ENCODE measurements at places on chromosomes 7 and 10.

GRCh38 chr10:42755028-42755451 lies 27.6 kb upstream of the BMS1 start:
- DNase-seq = no peak

- no peak for DNase-seq
Measured at GRCh38 chr10:107059872-107060271, 104.6 kb downstream of the SORCS1 start.

- DNase-seq = peak; percentile 68
Measured at GRCh38 chr10:35447693-35448407, 111.5 kb downstream of the CCNY start.

GRCh38 chr7:40937879-40938278 lies 765.0 kb downstream of the INHBA start:
- DNase-seq = no peak

- DNase-seq = no peak
Measured at GRCh38 chr7:63789378-63790176, 209.1 kb upstream of the ZNF722 start.

GRCh38 chr7:879706-880105 lies 3.4 kb downstream of the GET4 start:
- no peak for DNase-seq

Data from NCI-H2081 (cell line).